Activated naive CD4-positive, alpha-beta T cell treated with anti-CD3 and anti-CD28 coated beads for 36 hours (primary cell): ENCODE measurements at places on chromosomes 12 and 14.

DNA sequence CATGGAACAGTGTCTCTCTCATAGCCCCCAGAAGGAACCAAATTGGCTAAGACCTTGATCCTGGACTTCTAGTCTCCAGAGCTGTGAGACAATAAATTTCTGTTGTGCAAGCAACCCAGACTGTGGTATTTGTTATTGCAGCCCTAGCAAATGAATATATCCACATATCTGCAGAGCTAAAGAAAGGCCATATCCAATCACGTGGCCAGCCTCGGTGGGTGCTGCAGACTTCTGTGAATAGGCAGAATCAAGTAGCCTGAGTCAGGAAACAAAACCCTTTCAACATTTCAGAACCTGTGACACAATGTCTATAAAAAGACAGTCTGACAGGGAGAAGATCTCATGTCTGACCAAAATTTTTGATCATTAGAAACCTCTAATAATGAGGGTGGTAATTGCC is 71.0 kb upstream of the CPM start:
- DNase-seq, result no peak

GRCh38 chr14:91753501-91754128 is 21.7 kb upstream of the CATSPERB start:
- DNase-seq, result no peak

GRCh38 chr14:36820901-36821300 is 159.2 kb downstream of the PAX9 start:
- no peak for DNase-seq

DNA sequence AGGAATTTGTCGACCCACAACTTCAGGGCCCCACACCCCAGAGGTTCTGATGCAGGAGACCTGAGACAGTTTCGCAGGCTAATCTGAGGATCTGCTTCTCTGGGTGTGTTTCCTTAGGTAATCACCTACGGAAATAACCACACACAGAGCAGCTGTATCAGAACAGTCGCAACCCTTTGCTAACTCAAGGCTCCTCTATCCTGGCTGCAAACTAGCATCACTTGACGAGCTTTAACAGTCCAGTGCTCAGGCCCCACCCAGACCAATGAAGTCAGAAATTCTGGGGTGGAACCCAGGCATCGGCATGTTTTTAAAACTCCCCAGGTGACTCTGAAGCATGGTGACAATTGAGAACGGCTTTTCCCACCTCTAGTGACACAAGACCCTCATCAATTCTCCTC is 20.7 kb downstream of the SLC7A7 start:
- no peak for DNase-seq

- DNase-seq, result no peak
These were observed 15.7 kb downstream of the CAPZA3 start for GRCh38 chr12:18753481-18754123.
